ENCODE measurements at places on chromosomes 13 and 19.
A peak's percentile ranks its signal among the peaks of the same experiment; 100 is the strongest.

- DNase-seq, result no peak
Observed at GRCh38 chr19:34499155-34499834, 17.7 kb downstream of the WTIP start.

- no peak for DNase-seq
Observed at GRCh38 chr13:93364166-93364565, 137.6 kb downstream of the GPC6 start.

DNA sequence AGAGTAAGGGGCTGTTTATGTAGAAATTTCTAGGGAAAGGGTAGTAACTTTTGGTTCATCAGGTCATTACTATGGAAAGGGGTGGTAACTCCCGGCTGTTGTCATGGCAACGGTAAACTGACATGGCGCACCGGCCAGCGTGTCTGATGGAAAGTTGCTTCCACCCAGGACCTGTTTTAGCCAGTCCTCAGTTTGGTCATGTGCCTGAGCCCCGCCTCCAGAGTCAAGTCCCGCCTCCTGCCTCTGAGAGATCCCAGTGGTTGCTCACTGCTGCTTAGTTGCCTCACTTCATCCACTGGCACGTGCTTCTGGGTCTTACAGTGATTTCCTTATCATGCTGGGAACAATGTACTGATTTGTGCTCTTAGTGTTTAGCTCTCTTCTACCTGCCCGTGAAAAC, 455.2 kb upstream of the ZNF507 start:
- peak; percentile 17 for DNase-seq

- no peak for DNase-seq
Observed at GRCh38 chr13:84812789-84813188, 930.5 kb upstream of the SLITRK1 start.

DNA sequence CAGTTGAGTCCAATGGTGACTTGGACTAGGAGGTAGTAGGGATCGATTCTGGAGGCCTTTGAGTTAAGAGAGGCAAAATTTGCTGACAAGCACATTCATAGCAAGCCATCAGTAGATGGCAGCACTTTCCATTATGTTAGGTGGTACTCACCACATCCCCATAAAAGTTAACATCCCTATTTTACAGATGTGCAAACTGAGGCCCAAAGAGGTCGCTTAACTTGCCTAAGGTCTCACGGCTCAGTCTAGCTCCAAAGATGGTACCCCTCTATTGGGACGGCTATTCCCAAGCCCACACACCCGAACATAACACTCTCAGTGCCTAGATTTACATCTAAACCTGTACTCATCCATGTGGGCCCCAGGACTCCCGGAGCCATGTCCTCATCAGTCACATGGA, 21.5 kb upstream of the FOSB start:
- DNase-seq, result peak; percentile 12

DNA sequence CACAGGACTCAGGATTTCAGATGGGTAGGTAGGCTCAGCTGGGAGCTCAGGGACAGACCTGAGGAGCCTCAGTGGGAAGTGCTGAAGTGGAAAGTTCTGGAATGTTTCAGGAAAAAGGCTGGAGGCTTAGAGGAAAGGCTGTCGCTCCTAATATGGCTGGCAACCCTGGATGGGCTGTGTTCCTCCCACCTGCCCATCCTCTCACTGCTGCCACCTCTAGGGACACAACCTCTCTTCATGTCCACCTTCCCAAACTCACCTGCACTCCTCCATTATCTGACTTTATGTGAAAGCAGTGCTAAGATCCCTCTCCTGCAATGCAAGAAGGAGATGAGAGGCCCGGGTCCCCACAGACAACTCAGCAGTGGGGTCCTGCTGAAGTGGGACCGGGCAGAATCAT, 5.8 kb upstream of the CEACAM21 start:
- DNase-seq, result no peak

DNA sequence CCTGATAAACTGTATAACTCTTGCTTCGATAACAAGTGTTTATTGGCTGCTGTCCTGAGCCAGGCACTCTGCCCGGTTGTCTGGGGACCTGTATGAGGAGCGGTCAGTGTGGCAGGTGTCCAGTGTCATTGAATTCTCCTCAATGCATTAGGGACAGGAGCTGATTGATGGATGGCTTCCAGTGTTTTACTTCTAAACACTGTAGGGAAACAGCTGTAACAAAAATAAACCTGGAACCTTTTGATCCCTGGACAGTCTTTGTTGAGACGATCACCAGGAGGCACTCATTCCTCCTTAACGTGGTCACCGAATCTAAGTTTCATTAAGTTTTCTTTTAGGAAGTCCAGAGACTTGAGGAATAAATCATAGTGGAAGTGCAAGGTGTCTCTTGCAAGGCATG, 17.9 kb downstream of the UBAC2 start:
- DNase-seq, result no peak

- DNase-seq, result peak; percentile 39
Observed at GRCh38 chr19:31220540-31220939, 128.7 kb downstream of the TSHZ3 start.

DNA sequence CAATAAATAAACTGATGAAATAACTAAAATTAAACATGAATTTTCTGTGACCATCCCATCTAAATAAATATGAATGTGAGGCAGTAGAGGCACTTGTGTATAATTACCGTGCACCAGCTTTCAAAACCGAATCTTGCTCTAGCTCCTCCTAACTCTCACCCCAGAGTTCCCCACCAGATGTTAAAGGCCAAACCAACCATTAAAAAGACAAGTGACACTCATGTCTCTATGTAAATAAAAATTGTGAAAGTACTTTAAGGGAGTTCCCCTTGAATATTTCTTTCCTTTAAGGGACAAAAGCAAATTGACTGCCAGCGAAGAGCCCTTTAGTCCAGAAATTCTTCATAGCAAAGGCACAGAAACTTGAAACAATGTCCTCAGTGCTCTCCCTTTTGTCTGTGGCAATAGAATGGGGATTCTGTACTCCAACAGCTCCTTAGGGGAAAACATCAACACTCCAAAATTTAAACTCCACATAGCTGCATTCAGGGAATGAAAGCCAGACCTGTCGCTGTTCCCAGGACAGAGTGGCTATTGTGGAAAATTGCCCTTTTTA, 101.7 kb upstream of the SOX21 start:
- DNase-seq, result no peak

DNA sequence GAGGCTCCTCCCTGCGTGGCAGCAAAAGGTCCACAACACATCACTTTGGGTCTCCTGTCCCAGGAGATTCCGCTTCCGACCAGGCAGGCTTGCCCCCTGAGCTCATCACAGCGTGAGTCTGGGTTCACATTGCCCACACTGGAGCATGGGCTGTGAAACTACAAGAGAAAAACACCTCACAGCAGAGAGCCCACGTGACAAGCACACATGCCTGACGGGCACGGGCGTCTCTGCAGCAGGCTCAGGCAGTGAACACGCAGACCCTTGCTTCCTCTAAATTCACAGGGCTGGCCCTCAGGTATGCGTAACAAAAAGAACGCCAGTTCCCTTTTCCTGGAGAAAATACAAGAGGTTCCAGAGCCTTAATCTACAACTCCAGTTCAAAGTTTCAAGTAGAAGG, 41.9 kb downstream of the RASA3 start:
- no peak for DNase-seq

DNA sequence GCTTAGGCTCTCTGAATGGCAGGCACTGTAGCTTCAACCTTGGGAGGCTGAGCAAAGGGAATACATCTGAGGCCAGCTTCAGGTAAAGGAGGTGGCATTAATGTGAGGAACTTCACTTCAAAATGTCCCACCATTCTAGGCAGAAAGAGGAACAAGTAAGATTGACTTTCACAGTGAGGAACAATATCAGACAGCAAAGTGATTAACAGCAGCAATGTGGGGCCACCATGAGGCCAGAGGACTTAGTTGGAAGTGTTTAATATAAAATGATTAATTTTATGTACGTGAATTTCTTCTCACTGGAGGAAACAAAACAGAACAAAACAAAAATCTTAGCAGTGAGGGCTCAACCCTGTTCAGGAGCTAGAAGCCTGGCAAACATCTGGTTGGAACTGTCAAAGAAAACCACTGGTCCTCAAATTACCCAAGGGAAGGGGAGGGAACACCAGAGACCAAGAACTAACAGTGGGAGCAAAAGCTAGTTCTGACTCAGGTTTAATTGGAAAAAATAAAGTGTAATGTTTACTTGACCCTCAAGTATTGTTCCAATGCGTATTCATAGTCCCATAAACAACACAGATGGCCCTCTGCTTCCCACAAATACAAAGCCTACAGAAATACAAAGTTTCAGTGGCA, 43.9 kb upstream of the FRY start:
- DNase-seq, result no peak

- no peak for DNase-seq
Observed at GRCh38 chr19:21158523-21159135, 16.8 kb downstream of the ZNF431 start.

DNA sequence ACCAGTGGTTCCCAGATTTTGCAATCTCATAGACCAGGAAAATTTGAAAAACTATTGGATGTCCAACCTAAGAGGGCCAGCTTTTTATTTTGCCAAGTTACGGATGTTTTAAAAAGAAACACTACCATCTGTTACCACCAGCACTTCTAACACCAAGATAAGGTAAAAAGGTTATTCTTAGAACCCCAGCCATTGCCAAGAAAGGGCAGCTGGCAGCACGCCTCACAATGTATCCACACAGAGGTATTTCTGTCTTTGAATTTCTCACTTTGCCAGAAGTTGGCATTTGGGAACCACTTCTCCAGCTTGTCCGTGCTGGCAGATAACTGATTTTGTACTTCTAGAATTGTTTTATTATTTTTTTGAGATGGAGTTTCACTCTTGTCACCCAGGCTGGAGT, 28.7 kb downstream of the CAPN12 start:
- DNase-seq, result no peak

DNA sequence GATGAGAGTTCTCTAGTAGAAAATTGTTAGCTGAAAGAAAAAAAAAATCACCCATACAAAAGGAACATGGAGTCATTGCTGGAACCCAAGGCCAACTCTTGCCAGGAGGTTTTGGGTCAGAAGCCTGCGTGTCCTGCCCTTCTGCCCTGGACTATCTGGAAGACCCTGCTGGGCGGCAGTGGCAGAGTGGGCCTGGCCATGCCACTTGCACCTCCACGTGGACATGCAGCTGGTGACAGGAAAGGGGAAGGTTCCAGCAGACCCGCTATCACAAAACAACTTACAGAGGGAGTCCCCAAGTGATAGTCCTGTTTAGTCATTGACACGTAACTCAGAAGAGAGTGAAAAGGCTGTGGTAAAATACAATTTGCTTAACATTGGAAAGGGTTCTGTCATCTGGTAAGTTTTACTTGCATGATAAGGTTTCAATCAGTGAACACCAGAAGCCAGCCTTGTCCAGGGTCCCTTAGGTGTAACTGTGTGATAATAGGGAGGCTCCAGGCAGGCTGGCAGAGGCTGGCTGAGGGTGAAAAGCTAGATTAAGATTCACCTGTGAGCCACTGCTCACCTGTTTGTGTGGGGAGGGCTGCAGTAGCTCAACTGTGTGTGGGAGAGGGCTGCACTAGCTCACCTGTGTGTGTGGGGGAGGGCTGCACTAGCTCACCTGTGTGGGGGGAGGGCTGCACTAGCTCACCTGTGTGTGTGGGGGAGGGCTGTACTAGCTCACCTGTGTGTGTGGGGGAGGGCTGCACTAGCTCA, 47.8 kb downstream of the COL4A2 start:
- DNase-seq, result no peak

DNA sequence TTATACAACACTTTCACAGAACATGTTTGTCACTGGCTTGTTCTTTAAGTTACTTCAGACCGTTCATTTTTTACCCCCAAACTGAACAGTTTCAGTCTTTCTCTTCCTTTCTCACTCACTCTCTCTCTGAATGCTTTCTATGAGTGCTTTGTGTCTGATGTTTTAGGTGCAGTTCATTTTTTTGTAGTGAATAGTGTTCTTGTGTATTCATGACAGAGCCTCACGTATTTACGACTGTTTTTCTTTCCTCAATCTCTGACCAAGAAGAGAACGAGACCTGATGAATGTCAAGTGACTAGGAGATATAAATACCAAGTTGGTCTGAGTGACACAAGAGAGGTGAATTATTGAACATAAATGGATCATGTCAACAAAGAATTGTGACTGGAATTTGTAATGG, 1525.0 kb upstream of the MIR17HG start:
- no peak for DNase-seq

DNA sequence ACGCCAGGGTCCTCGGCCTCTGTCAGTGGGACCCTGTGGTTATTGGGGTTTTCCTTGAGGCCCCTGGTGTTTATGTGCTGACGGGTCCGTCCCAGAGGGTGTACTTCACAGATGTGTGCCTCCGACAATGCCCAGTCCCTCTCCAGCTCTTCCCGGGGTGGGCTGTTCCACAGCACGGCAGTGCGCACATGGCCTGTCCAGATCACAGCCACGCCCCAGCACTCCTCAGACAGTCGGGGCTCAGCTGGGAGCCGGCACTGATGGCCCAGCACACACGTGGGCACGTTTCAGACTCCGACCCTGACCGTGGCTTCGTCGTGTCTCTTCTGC, 16.9 kb upstream of the F7 start:
- DNase-seq, result no peak

DNA sequence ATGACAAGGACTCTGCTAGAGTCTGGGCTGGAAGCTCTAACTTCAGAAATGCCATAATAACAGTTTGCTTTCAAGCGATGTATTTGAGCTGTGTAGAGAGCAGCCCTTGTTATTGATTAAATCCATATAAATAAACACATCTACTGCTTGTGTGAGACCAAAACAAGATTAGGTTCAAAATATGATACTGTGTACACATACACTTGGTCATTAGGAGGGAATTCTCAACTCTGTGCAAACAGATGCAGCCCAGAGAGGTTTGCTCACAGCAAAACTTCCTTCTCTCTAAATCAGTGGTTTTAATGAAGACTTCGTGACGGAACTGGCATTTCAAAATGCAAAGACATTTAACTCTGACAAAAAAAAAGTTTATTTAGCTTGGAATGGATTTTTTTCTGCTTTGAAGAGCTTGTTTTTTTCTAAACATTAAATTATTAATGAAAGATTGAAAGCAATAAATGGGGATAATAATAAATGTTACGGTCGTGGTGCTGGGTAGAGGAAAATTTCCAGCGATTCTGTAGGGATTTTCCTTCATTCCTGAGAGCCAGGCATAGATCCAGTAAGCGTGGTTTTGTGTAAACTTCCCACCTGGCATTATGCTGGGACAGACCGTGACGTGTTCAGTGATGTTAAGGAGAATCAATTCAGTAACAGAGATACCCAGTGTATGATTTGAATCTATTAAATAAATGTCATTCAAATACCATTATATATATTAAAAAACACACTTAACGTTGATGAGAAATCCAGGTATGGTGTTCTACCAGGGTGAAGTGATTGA, 213.7 kb downstream of the TEX29 start:
- no peak for DNase-seq

DNA sequence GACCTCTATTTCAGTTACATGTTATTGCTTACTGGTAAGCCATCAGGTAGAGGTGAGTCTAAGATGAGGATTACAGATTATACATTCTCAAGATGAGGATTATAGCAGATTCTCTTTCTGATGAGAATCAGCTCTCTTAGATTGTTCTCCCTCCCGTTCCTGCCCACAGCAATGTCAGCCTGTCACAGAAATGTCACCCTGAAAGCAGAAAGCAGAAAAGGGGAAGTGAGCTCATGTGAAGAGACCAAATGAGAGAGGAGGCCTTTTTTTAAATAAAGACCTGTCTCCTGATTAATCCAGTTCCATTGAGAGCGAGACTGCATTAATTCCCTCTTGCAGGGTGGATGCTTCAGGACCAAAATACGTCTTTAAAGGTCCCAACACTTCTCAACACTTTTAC, 445.6 kb downstream of the KCTD12 start:
- no peak for DNase-seq
